ENCODE measurements at places on chromosomes 5 and 9.

DNA sequence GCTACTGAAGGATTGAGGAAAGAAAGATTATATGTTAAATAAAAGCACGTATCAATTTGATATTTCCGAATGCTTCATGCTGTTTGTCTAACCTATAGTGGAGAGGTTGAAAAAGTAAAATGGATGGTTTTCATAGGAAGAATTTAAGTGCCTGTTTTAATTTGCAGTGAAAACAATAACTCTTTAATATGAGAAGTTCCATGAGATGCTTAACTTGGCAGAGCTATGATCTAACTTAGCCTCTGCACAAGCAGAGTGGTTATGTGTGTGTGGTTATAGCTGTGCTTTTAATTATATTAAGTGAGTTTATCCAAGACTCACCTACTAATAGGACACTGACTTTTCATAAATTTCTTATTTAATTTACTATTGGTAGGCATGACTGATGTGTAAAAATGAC, 57.4 kb downstream of the AOPEP start:
- DNase-seq: no peak

GRCh38 chr9:75855509-75855908, 35.0 kb upstream of the PCSK5 start:
- no peak for DNase-seq

DNA sequence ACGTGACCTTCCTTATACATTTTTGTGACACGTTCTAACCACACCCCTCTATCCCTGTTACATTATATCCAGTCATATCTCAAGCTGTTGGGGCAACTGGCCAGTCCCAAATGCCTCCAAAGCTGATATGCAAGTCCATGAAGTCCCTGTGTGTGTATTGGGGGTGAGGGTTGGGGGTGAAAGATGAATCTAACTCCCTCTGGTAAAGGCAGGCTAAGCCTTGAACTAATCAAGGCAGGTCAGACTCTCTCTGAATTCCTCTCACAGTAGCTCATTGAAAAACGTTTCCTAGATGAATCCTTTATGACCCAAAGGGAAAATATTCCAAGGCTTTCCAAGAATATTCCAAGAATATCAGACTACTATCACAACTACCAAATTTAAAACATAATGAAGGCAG, 174.4 kb downstream of the MUSK start:
- no peak for DNase-seq

DNA sequence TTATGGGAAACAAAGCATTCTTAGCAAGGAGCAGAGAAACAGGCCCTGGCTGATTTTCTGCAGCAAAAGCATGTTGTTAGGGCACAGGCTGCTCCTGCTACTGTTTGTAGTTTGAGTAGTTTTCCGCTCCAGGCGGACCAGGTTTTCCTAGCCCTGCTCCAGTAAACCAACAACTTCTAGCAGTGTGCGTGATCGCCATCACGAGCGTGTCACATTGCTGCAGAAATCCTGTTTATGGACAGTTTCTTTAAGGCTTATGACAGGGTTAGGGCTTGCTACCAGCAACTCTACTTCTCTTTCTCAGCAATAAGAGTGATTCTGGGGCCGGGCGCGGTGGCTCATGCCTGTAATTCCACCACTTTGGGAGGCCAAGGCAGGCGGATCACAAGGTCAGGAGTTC, 803.9 kb upstream of the CDH10 start:
- no peak for DNase-seq

GRCh38 chr5:181200816-181201215, 4.2 kb downstream of the TRIM7 start:
- no peak for DNase-seq

GRCh38 chr9:119963798-119964372, 594.6 kb upstream of the BRINP1 start:
- DNase-seq: no peak

DNA sequence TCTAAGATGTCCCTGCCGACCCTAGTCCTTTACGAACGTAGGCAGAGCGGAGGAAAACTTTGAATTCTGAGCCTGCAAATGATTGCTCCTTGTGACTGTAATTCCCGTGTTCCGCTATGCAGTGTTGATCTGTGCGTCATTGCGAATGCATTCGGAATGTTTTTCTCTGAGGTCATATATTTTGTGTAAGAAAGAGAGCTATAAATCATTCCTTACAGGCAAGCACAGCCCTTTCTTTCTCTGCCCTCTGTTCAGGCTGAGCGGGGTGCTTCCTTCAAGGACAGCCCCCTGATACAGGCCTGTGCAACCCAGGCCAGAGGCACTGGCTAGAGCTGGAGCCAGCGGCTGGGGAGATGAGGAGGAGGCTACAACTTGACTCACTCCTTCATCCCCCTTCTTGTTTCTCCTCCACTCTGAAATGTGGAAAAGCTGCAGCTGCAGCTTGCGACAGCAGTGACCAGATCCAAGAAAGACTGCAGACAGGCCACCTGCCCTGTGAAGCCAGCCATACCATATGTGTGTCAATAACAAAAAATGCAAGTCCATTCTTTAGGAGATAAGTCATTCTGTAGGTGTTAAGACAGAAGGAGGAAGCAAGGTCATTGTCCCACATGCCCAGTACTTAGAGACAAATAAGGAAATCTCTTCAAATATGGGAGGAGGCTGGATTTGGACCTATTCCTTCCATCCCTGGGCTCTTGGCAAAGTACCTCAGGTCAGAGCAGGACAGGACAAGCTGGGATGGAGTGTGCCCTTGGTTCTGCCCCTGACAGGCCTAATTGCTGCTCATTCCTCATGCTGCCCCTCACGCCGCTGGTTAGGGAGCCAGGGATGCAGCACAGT, 345.7 kb upstream of the WWC1 start:
- no peak for DNase-seq

GRCh38 chr9:18632632-18633403, 158.9 kb downstream of the ADAMTSL1 start:
- no peak for DNase-seq

GRCh38 chr5:179863449-179864085, 5.0 kb upstream of the MRNIP start:
- no peak for DNase-seq

GRCh38 chr9:638152-638551, 203.3 kb upstream of the DMRT1 start:
- no peak for DNase-seq

DNA sequence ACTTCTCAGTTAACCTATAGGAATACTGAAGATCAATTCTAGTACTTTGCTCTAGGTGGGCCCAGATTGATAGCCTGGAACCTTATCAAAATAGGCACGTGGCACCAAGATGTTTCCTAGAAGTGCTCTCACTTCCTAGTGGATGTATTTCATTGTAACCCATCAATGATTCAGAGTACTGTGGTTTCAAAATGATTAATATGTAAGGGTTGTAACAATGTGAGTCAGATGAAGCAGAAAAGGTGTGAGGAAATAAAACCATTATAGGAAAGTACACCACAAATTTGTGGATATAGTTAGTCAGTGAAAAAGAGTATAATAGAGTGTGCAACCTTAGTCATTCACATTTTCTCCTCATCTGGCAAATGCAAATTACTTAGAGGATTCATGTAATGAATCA, 177.3 kb upstream of the FST start:
- no peak for DNase-seq

DNA sequence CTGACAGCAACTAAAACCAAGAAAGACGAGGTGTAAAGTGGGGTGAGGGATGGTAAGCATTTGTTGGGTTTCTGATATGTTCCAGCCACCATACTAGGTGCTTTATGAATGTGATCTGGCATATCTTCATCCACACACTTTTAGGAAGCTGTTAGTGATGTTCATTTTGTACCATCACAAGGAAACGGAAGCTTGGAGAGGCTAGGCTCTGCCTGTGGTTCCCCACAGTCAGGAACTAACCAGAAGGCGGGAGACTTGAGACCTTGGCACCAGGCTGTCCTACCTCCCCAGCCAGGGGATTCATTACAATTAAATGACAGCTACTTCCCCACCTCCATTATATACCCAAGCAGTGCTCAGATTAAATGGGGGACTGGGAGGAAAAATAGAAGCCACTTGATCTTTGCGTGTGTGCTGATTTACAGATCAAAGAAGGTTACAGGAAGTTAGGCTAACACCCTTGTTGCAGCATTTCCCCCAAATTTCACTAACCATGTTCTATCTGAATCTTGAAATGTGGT, 43.0 kb downstream of the SFXN1 start:
- DNase-seq: no peak

- no peak for DNase-seq
These were observed 27.7 kb upstream of the GAS1 start for GRCh38 chr9:86975036-86975435.

DNA sequence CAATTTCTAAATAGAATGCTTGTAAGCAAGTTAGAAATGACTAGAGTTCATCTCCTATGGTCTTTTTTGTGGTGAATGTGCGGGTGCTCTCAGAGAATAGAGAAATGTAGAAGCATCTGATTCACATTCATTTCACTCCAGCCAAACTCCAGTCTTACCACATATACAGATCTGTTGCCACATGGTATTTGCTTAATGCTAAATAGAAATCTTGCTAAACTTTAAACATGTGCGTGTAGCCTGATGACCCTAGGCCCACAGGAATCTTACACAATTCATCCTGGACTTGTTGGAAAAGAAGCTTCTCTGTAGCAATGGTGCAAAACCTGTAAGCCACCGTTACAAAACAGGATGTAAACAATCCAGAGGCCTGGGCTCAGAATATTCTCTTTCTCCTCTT, 135.2 kb downstream of the PCSK1 start:
- no peak for DNase-seq

GRCh38 chr9:114682846-114683245, 854 bp upstream of the TEX48 start:
- no peak for DNase-seq

GRCh38 chr9:132946211-132946610, 1.8 kb upstream of the TSC1 start:
- DNase-seq: no peak

GRCh38 chr5:111386832-111387162, 125.5 kb downstream of the STARD4 start:
- DNase-seq: no peak

Data from effector CD4-positive, alpha-beta T cell (primary cell).